ENCODE measurements at places on chromosomes 6 and 20. TPM values are rescaled to one million over a fixed set of nuclear protein-coding genes. Genes with fewer than 3 reads are reported as not detected.

- DNase-seq: no peak
These were observed 15.0 kb upstream of the GMNN start for GRCh38 chr6:24759718-24760117.

DNA sequence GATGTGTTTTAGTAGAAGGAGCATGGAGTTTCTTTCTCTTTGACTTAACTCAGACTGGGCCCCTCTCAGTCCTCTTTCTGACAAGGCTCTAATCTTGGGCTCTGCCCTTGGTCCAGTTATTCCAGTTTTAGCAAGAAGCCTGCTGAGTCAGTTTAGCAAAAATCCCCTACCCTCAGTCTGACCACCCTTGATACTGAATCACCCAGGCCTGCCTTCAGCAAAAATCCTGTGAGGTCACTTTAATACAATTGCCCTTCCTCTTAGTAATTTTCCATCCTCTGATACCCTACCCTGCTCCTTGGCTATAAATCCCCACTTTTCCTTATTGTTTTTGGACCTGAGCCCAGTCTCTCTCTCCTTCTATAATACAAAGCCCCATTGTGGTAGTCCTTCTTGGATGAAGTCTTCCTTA, 326.7 kb upstream of the NOX3 start:
- DNase-seq: peak; percentile 20

The KCNQ5 gene
- 2.3 TPM for total RNA-seq

- no peak for DNase-seq
These were observed 212.7 kb downstream of the BCKDHB start for GRCh38 chr6:80319196-80319595.

The TSPO2 gene
- 1.0 TPM for total RNA-seq

DNA sequence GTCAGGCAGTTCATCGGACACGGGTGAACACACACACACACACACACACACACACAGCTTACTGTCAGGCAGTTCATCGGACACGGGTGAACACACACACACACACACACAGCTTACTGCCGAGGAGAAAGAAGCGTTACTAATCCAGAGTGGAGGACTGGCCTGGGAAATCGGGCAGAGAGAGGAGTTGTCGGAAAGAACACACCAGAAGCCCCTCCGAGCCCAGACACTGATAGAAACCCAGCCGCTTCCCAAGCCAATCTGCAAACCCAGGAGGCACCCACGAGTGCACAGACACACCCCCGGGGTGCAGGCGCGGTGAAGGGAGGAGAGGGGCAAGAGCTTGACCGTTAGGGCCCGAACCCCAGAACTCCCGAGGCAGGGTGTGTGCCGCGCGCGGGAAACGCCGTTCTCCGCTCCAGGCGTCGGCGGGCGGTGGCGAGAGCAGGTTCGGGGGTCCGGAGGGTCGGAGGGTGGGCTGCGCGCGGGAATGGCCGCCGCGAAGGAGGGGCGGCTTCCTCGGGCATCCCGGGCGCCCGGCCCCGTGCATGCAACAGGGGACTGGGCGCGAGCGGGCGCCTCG, 636 bp downstream of the ELOVL2 start:
- DNase-seq: no peak

DNA sequence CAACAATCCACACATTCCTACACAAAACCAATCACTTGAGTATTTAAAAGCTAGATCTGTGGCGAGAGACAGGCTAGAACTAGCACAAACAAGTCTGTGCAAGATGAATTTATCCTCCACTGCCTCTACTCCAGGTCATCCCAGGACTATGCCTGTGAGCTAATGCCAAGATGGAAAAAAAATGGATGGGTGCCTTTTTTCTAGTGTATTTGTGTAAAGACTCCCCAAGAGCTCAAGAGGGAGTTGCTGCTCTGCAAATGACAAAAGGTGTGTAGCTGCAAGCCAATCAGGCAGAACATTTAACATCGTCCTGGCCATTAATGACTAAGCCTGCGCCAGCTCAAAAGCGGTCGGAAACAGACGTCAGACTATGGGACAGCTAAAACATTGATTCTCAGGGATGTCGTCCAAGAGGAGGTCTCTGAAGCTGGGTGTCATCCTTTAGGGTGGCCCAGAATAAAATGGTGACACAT, 21.9 kb downstream of the ATXN1 start:
- no peak for DNase-seq

DNA sequence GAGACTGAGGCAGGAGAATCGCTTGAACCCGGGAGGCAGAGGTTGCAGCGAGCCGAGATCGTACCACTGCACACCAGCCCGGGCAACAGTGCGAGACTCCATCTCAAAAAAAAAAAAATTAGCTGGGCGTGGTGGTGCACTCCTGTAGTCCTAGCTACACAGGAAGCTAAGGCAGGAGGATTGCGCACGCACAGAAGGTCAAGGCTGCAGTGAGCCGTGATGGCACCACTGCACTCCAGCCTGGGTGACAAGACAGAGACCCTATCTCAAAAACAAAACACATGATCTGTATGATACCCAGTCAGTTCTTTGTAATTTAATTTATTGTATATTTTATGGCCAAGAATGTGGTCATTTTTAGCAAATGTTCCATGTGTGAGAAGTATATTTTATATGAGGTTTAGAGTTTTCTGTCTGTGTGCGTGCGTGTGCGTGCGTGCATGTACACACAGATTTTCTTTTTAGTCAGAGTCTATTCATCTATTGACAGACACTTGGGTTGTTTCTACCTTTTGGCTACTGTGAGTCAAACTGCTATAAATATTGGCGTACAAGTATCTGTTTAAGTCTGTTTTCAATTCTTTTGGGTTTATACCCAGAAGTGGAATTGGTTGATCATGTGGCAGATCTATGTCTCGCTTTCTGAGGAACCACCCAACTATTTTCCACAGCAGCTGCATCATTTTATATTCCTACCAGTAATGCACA, 22.2 kb upstream of the MYL9 start:
- DNase-seq: no peak

GRCh38 chr6:132611616-132612015, 12.5 kb downstream of the TAAR2 start:
- DNase-seq: no peak

The ASIP gene
- not detected for total RNA-seq

The UBD gene
- total RNA-seq: not detected

DNA sequence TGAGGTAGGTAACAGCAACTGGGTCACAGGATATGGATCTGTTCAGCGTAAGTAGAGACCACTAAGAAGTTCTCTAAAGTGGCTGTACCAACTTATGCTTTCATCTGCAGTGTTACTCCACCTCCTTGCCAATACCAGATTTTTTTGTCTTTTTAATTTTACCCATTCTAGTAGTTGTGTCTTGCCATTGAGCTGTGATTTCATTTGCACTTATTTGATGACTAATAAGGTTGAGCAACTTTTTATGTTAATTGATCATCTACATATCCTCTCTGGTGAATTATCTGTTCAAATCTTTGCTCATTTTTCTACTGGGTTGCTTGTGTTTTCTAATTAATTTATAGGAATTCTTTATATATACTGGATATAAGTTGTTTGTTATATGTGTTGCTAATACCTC, 82.9 kb downstream of the OGFRL1 start:
- no peak for DNase-seq

- DNase-seq: no peak
These were observed 756.0 kb upstream of the NRSN1 start for GRCh38 chr6:23370051-23370450.

GRCh38 chr6:29519291-29520010, 31.7 kb upstream of the MAS1L start:
- DNase-seq: no peak

GRCh38 chr20:50242863-50243609, 52.4 kb downstream of the CEBPB start:
- DNase-seq: peak; percentile 31

GRCh38 chr6:159701413-159701999, 8.5 kb upstream of the SOD2 start:
- no peak for DNase-seq

The ULBP3 gene
- 2.5 TPM for total RNA-seq

The SEMG1 gene
- 1.1 TPM for total RNA-seq

GRCh38 chr6:117233145-117233544, 32.2 kb upstream of the VGLL2 start:
- DNase-seq: no peak

DNA sequence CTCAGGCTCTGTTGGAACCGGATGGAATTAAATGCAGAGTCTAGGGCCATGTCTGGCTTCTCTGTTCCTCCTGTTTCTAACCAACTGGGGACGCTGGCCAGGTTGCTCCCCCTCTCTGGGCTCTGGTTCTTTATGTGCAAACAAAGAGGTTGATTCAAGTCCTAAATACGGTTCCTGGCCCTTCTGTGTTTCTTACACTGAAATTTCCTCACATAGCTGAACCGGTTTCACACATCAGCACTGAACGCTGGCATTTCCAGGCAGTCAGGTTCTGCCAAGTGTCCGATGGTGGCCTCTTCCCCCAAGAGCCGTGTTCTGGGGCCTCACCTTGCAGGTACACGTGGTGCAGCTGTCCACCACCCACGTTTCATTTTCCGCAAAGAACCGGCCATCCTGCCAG, 13.5 kb downstream of the THBS2 start:
- DNase-seq: no peak

The SCUBE3 gene
- 0.37 TPM for total RNA-seq

GRCh38 chr6:19268718-19269117, 568.5 kb upstream of the ID4 start:
- DNase-seq: no peak

GRCh38 chr6:111342913-111343312, 140.1 kb downstream of the REV3L start:
- DNase-seq: no peak

- no peak for DNase-seq
These were observed 5.2 kb upstream of the C20orf203 start for GRCh38 chr20:32678948-32679347.

The MUCL3 gene
- 93.5 TPM for total RNA-seq

DNA sequence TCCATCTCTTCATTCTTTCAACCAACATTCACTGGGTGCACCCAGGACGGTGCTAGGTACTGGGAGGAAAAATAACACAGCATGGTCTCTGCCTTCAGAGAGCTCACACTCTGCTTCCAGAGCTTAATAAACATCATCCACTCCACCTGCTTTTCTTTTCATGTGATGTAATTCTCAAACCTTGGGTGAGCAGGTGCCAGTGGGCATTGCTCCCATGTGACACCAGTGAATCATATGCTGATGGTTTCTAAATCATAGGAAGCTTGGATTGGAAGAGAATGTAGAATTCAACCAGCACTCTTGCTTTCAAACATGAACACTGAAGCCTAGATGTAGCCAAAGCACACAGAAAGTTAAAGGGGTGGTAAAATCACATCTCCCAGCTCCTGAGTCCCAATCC, 189.8 kb downstream of the FOXA2 start:
- no peak for DNase-seq

DNA sequence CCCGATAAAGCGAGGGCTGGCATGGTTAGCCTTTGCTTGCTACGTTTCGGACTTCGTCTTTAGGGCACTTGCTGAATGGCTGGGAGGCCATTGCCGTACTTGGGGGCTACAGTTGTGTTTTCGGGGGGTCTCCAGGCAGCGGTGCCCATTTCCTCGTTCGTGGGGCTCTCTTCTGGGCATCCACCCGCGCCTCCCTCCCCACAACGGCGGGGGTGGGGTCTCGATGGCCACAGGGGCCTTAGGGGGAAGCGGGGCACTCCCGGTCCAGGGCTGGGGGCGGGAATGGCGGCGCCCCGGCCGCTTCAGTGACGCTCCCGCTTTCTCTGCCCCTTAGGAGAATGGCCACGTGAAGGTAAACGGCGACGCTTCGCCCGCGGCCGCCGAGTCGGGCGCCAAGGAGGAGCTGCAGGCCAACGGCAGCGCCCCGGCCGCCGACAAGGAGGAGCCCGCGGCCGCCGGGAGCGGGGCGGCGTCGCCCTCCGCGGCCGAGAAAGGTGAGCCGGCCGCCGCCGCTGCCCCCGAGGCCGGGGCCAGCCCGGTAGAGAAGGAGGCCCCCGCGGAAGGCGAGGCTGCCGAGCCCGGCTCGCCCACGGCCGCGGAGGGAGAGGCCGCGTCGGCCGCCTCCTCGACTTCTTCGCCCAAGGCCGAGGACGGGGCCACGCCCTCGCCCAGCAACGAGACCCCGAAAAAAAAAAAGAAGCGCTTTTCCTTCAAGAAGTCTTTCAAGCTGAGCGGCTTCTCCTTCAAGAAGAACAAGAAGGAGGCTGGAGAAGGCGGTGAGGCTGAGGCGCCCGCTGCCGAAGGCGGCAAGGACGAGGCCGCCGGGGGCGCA, 2.4 kb downstream of the MARCKS start:
- peak; percentile 27 for DNase-seq

DNA sequence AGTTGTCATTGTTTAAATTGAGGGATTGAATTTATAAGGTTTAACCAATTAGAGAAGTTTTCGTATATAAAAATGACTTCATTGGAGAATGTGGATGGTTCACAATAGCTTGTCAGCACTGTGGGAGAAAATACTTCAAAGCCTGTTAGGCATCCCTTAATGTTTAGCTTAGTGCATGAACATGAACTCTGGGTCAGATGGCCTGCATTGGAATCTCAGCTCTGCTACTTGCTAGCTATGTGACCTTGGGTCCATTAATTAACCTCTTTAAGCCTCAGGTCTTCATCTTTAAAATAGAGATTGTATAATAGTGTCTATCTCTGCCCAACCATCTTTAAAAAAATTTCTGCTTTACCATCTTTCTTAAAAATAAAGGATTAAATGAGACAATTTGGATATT, 11.1 kb downstream of the CTNNBL1 start:
- DNase-seq: no peak

The SNAP25 gene
- total RNA-seq: 4.3 TPM

The FHL5 gene
- total RNA-seq: 4.3 TPM

DNA sequence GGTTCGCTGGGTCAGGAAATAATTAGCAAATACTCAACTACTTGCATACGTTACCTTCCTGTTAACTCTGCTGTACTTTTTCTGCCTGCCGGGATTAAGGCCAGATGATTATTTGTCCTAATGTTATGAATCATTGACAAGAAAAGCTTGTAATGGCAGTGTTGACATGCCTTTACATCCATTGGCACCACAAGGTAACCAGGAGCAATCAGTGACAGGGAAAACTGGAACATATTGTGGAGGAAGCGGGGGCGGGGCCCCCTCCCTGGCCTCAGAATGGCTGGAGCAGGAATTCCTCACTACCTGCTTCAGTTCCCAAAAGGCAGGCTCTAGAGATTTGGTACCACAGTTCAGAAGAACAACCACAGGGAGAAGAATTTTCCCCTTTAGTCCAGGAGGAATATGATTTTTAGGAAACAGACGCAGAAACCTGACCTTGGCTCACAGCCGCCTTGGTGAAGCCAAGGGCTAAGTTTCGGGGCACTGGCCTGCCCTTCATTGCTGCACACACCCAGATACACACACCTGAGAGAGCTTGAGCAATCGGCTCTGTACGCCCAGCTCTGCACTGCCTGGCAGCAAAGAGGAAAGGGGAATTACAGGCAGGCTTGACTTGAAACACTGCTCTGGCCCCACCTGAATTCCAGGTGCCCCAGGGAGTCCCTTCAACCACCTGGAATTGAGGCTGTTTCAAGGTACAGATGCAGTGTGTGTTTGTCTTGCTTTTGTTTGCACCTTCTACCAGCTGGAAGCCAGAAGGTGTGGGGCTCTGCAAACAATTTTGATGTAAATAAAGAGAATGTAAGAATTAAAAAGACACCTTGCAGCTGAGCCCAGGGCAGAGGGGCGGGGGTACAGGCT, 89.8 kb downstream of the MYB start:
- DNase-seq: peak; percentile 74

DNA sequence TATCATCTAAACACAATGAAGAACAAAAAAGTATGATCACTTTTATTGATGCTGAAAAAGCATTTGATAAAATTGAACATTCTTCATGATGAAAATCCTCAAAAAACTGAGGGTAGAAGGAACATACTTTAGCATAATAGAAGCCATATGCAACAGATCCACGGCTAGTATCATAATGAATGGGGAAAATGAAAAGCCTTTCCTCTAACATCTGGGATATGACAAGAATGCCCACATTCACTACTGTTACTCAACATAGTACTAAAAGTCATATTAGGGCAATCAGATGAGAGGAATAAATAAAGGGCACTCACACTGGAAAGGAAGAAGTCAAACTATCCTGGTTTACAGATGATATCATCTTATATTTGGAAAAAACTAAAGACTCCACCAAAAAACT, 256.6 kb downstream of the RFPL4B start:
- DNase-seq: no peak
